CD4-positive, alpha-beta T cell treated with Interleukin-4 for 1 hour (primary cell): ENCODE measurements at places on chromosomes 16 and 17.

DNA sequence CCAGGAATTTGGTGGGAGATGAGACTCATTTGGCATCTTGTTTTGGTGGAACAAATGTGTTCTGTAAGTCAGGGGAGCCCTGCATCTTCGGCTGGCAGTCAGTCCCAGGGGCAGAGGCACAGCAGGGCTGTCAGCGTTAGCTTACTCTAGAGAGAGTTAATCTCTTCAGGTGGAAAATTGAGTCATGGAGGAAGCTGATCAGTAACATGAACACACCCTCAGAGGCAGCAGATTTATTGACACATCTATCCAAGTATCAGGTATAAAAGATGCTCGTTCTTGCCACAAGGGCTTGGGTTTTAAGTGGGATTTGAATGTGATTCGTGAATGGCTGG lies 55.2 kb downstream of the EPN2 start:
- DNase-seq: no peak

DNA sequence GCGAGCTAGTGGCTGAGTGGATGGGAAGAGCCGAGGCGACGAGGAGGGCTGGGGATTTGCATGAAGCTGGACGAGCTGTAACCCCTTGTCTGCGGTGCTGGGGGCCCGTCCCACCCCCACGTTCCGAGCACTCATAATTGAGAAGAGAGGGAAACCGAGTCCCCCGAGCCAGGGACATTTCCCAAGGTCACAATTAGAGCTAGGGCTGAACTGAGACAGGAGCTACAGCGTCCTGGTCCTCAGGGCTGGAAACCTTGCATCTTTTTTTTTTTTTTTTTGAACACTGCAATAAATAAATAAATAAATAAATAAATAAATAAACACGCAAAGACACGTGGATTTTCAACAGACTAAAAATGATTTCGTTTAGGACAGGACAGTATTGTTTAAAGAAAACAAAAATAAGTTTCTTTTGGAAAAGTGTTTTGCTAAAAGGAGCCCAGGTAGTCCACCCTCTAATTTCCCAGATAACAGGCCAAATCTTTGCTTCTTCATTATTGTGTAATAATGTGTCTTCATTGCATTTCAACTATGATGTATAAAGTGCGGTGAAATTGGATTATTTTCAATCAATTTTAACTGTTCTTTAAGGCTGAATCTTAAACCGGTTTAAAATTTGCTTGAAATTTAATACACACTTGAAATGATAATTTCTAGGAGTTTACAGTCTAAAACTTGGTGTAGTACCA lies 992 bp downstream of the GDPD1 start:
- DNase-seq: no peak

- no peak for DNase-seq
Measured at GRCh38 chr16:7335991-7336634, 3.5 kb downstream of the RBFOX1 start.

- DNase-seq: no peak
Measured at GRCh38 chr16:30094541-30095165, 1.4 kb downstream of the YPEL3 start.

- no peak for DNase-seq
Measured at GRCh38 chr16:87145181-87146176, 171.7 kb downstream of the C16orf95 start.

- peak; percentile 87 for DNase-seq
Measured at GRCh38 chr17:32519228-32520103, 32.7 kb downstream of the CDK5R1 start.

DNA sequence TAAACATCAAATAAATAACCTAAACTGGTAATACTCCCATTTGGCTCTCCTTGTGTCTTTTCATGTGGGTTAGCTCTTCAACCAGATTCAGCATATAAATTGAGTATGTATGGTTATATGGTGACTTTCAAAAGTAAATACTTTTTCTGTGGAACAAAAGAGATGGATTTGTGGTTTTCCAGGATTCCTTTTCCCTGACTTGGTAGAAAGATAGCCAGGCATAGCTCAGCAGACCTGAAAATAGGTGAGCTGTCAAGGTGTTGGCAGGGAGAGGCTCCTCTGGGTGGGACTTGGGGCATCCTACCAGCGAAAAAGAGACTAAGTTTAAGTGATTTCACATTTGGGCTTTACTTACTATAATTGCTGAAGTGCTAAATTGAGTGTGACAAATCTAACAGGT lies 80.3 kb downstream of the FTO start:
- no peak for DNase-seq

DNA sequence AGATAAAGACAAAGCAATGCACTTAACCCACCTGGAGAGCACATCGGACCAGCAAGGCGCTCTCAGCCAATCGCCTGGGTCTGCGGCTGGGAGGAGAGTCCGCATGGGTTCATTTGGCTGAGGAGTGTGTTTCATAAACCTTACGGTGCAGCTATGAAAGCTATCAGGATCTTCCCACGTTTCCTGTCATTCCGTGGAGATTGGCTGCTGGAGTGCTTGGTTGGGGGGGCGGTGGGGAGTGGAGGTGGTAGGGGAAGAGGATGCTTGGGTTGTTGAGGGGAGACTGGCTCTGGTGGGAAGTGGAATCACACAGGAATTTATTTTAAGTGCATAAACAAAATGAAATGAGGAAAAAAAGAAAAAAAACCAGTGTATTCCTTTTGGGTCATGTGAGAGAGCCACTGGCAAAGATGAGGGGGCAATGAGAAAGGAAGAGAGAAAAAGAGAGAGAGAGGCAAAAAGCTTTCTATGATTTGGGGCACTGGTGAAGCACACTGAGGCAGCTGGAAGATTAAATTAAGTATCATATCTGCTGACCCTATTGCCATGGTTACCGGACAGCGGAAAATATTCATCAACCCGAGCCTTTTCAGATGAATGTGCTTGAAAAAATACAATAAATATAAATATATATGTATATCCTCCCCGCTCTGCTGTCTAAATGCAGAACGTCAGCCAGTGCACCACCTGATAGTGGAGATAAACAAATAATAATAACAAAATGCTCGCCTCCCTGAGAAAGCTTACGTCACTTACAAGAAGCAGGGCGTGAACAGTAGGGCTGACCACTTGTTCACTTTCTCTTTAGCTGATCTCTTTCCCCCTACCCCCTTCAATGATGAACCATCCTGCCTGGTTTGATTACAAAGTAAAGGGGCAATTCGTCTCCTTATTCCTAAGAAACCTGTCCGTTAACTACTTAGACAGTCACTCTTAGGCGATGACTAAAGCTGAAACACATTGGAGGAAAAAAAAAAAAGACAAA lies 457.0 kb upstream of the ZFHX3 start:
- no peak for DNase-seq

DNA sequence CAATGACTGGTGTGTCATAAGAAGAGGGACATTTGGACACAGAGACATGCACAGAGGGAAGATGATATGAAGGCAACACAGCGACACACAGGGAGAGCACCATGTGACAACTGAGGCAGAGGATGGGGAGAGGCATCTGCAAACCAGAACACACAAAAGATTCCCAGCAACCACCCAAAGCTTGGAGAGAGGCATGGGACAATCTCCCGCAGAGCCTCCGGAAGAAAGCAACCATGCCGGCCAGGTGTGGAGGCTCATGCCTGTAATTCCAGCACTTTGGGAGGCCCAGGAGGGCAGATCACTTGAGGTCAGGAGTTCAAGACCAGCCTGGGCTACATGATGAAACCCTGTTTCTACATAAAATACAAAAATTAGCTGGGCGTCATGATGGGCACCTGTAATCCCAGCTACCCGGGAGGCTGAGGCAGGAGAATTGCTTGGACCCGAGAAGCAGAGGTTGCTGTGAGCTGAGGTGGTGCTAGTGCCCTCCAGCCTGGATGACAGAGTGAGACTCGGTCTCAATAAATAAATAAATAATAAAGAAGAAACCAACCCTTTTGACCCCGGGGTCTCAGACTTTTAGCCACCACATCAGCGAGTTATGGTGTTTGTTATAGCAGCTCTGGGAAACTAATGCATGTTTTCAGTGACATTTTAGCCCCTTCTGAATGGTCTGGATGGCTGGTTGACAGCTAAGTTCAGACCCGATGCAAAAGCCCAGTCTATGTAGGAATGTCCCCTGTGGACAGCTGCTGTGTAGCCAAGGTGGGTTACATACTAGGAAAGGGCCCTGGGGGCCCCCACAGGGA lies 13.8 kb upstream of the PLCG2 start:
- DNase-seq: no peak
